RWPE2 (cell line): ENCODE measurements at places on chromosomes 3 and 15.

DNA sequence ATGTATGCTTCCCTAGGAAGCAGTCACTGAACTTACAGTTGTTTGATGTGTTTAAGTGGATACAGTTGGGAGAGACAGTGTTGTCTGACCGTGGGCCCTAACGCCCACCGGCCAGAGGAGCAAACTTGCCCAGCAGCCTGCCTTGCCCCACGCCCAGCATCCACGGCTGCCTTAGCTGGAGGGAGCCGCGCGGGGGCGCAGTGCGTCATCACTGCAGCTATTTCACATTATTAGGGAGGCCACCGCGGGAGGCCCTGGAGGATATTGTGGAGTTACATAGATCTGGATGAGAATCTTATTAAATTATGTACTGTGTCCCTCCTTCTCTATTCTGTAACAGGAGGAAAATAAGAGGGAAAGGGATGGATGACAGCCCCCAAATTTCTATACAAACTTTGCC is 267.2 kb downstream of the GABRG3 start:
- H3K4me3 ChIP-seq: no peak overlapping the region
- no peaks in the 10 kb centered on the region for H3K36me3 ChIP-seq
- H3K4me1 ChIP-seq: no peaks in the 10 kb centered on the region
- H3K27ac ChIP-seq: no peak overlapping the region

DNA sequence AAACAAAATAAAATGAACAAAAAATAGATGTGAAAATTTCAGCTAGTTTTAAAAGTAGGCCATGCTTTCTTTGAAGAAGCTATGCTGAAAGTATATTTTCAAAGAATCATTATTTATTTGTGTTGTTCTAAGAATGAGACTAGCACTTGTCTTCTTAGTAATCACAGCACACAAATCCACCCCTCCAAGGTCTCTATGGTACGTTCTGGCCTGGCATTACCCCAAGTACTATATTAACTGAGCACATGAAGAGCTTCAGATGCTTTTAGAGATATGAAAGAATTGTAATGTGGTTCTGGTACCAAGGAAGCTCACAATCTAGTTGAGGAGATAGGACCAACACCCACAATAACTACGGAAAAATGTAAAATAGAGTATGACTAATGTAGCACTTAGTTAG is 416.5 kb downstream of the PLCL2 start:
- H3K27ac ChIP-seq: no peak overlapping the region
- no peak overlapping the region for H3K4me3 ChIP-seq
- no peaks in the 10 kb centered on the region for H3K4me1 ChIP-seq
- DNase-seq: no peak
- H3K36me3 ChIP-seq: no peaks in the 10 kb centered on the region

- no peak for DNase-seq
- no peak overlapping the region for H3K4me3 ChIP-seq
- H3K36me3 ChIP-seq: no peaks in the 10 kb centered on the region
- H3K27me3 ChIP-seq: no peaks in the 10 kb centered on the region
- no peak overlapping the region for H3K27ac ChIP-seq
Observed at GRCh38 chr3:50652709-50653108, 22.0 kb upstream of the DOCK3 start.

- no peaks in the 10 kb centered on the region for H3K36me3 ChIP-seq
- no peaks in the 10 kb centered on the region for H3K4me1 ChIP-seq
- DNase-seq: no peak
- no peak overlapping the region for H3K27ac ChIP-seq
- no peak overlapping the region for H3K4me3 ChIP-seq
Observed at GRCh38 chr3:109275702-109276293, 40.5 kb downstream of the DPPA2 start.

GRCh38 chr3:138796761-138797160 is 38.0 kb downstream of the PIK3CB start:
- no peak overlapping the region for H3K27ac ChIP-seq
- no peak for DNase-seq
- no peaks in the 10 kb centered on the region for H3K4me1 ChIP-seq
- H3K27me3 ChIP-seq: no peaks in the 10 kb centered on the region

GRCh38 chr15:74511583-74511982 is 29.4 kb upstream of the ARID3B start:
- no peaks in the 10 kb centered on the region for H3K36me3 ChIP-seq
- no peak overlapping the region for H3K27ac ChIP-seq
- H3K27me3 ChIP-seq: no peaks in the 10 kb centered on the region
- H3K4me1 ChIP-seq: peaks cover 8% of the 10 kb centered on the region
- DNase-seq: no peak
- H3K4me3 ChIP-seq: no peak overlapping the region

GRCh38 chr3:177569193-177569592 is 371.9 kb upstream of the TBL1XR1 start:
- no peak overlapping the region for H3K4me3 ChIP-seq
- no peaks in the 10 kb centered on the region for H3K36me3 ChIP-seq
- H3K27me3 ChIP-seq: no peaks in the 10 kb centered on the region
- H3K27ac ChIP-seq: no peak overlapping the region
- no peak for DNase-seq

GRCh38 chr3:122357828-122358702 is 25.0 kb downstream of the MIX23 start:
- H3K4me1 ChIP-seq: peaks cover 8% of the 10 kb centered on the region
- no peak overlapping the region for H3K4me3 ChIP-seq
- peaks cover 54% of the 10 kb centered on the region for H3K36me3 ChIP-seq
- H3K27me3 ChIP-seq: no peaks in the 10 kb centered on the region
- DNase-seq: no peak
- H3K27ac ChIP-seq: no peak overlapping the region

- H3K27me3 ChIP-seq: no peaks in the 10 kb centered on the region
- H3K36me3 ChIP-seq: no peaks in the 10 kb centered on the region
- H3K4me1 ChIP-seq: no peaks in the 10 kb centered on the region
Observed at GRCh38 chr15:70154718-70155347, 57.1 kb upstream of the TLE3 start.

DNA sequence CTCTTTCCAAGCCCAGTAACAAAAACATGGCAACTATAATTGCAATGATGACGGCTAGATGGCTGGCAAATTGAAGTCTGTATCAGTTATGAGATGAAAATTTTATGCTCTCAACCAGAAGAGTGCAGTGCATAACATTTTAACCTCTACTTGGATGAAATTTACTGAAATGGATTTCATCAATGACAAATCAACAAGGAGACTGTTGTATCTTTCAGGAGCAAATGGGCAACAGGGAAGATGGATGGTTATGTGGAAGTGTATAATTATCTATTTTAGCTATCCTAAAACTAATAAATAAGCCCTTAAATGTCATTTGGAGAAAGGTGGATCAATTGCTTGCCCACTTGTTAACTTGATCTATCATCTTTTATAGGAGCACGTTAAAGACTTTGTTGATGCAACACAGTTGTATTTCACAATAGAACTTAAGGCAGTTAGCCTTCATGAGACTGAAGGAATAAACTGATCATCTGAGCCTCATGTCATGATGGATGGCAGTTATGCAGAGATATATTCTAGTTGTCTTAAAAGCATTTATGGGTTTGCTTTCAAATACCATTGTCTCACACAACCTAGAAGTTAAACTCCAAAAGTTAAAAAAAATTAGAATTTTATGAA is 315.1 kb upstream of the TBC1D5 start:
- no peak overlapping the region for H3K27ac ChIP-seq
- H3K36me3 ChIP-seq: no peaks in the 10 kb centered on the region
- peaks cover 6% of the 10 kb centered on the region for H3K4me1 ChIP-seq
- H3K4me3 ChIP-seq: no peak overlapping the region
- H3K27me3 ChIP-seq: no peaks in the 10 kb centered on the region

- no peaks in the 10 kb centered on the region for H3K4me1 ChIP-seq
- DNase-seq: no peak
- no peaks in the 10 kb centered on the region for H3K27me3 ChIP-seq
- no peak overlapping the region for H3K27ac ChIP-seq
Observed at GRCh38 chr3:1093217-1093616, 393 bp downstream of the CNTN6 start.

- no peaks in the 10 kb centered on the region for H3K27me3 ChIP-seq
- no peak overlapping the region for H3K27ac ChIP-seq
- H3K4me3 ChIP-seq: no peak overlapping the region
- no peak for DNase-seq
- H3K36me3 ChIP-seq: no peaks in the 10 kb centered on the region
Observed at GRCh38 chr3:72318504-72319193, 529.6 kb downstream of the SHQ1 start.

DNA sequence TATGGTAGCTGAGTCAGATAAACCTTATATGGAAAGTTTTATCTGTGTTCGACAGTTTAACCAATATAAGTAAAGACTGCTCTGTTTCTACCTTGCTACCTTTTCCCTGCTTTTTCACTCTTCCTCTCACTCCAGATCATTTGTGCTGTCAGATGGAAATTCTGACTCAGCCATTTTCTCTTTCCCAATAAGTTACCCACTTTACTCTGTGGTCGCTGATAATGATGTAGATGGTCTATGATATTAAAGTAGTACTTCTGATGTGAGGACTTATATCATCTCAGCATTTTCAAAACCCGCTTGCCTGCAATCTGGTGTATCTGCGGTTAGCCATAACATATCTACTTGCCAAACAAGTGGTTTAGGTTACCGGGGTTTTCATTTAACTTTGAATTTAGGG is 15.0 kb upstream of the UTS2B start:
- no peaks in the 10 kb centered on the region for H3K36me3 ChIP-seq
- H3K27ac ChIP-seq: no peak overlapping the region
- no peak for DNase-seq
- H3K27me3 ChIP-seq: no peaks in the 10 kb centered on the region

GRCh38 chr15:59436774-59437141 is 1.2 kb upstream of the FAM81A start:
- no peak overlapping the region for H3K4me3 ChIP-seq
- no peak overlapping the region for H3K27ac ChIP-seq
- peaks cover 15% of the 10 kb centered on the region for H3K27me3 ChIP-seq
- no peaks in the 10 kb centered on the region for H3K4me1 ChIP-seq
- DNase-seq: no peak

- no peaks in the 10 kb centered on the region for H3K27me3 ChIP-seq
- H3K4me1 ChIP-seq: peaks cover 23% of the 10 kb centered on the region
- H3K27ac ChIP-seq: no peak overlapping the region
- H3K36me3 ChIP-seq: peaks cover 1% of the 10 kb centered on the region
- H3K4me3 ChIP-seq: no peak overlapping the region
Observed at GRCh38 chr3:30602946-30603345, 3.5 kb upstream of the TGFBR2 start.

DNA sequence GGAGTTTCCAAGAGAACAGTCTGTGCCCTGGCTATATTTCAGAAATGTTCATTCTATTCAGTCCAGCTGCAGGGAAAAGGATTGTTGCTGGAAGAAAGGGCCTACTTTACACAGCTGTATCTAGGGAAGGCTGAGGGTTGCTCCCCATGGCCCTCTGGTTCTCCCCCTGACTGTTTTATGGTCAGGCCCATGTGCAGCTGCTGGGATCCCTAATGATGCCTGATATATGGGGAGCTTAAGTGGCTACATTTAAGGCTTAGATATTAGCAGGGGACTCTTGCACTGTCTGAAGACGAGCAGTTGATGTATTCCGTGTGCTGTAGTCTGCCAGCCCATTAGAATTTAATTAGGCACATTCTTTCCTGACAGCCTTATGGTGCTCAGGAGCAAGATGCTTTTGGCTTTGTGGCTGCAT is 72.0 kb downstream of the FAM43A start:
- no peaks in the 10 kb centered on the region for H3K4me1 ChIP-seq
- no peak overlapping the region for H3K27ac ChIP-seq
- H3K36me3 ChIP-seq: no peaks in the 10 kb centered on the region

- no peak overlapping the region for H3K27ac ChIP-seq
- H3K4me1 ChIP-seq: no peaks in the 10 kb centered on the region
- no peaks in the 10 kb centered on the region for H3K27me3 ChIP-seq
- no peak for DNase-seq
- H3K4me3 ChIP-seq: peak overlapping the region; percentile 35
Observed at GRCh38 chr3:32780735-32781210, 37.0 kb upstream of the TRIM71 start.

DNA sequence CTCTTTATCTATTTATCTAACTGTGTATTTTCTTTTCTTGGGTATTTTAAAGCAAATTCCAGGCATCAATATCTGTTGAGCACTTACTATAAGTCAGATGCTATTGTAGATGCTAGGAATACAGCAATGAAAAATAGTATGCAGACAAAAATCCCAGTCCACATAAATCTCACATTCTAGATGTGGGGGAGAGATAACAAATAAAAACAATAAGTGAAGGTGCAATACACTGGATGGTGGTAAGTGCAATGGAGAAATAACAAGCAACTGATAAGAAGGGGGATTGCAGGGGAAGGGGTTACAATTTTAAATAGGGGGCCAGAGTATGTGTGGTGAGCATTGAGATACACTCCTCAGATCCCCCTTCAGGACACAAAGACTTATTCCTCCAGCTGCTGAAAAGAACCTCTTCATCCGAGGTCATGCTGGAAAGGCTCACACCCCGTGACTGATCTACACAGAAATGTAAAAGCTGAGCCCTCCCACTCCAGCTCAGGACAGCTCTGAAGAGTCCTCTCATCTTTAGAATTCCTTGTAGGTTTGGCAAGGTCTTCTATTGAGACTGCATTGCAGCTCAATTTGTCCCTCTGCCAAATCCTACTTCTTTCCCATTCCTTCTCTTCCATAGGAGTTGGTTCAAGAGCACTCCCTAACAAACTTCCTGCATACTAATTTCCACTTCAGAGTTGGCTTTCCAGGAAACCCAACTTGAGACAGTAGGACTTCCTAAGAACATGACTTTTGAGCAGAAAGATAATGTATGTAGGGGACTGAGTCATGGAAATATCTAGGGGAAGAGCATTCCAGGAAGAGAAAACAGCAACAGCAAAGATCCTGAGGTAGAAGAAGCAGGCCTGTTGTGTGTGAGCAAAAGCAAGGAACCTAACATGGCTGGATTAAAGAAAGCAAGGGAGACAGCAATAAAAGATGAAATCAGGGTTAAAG is 8.1 kb upstream of the SCG3 start:
- no peaks in the 10 kb centered on the region for H3K27me3 ChIP-seq
- no peaks in the 10 kb centered on the region for H3K4me1 ChIP-seq
- H3K27ac ChIP-seq: no peak overlapping the region
- DNase-seq: no peak
- H3K36me3 ChIP-seq: no peaks in the 10 kb centered on the region

GRCh38 chr3:85801955-85802354 is 843.2 kb downstream of the CADM2 start:
- no peaks in the 10 kb centered on the region for H3K4me1 ChIP-seq
- no peak overlapping the region for H3K4me3 ChIP-seq
- no peak overlapping the region for H3K27ac ChIP-seq
- DNase-seq: no peak
- H3K27me3 ChIP-seq: no peaks in the 10 kb centered on the region
